ENCODE measurements at places on chromosomes 7 and 10.

DNA sequence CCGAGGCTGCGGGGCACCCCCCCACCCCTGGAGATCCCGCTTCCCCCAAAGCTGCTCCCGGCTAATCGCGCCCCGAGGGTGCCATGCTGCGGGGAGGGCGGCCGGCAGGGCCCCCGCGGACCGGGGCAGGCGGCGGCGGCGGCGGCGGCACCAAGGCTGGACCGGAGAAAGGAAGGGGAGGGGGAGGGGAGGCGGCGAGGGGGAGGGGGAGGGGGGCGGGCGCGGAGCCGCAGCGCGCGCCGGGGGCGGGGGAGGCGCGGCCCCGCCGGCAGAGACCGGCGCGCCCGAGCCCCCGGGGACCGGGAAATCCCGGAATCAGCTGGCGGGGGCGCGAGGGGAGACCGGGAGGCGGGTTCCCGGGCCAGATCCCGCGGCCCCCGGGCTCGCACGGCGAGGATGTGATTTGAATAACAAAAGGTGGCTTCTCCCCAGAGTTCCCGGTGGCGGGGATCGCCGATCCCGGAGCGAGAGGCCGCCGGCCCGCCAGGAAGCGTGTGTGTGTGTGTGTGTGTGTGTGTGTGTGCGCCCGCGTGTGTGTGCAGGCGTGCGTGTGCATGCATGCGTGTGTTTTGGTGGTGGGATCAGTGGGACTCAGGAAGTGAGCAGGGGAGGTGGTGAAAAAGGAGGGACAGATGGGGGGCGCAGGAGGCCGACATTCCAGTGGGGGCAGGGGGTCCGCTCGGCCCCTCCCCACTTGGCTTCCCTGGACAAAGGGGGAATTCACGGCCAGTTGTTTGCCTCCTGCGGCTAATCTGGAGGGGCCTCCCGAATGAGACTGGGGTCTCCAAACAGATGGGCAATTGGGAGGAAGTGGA is 99.5 kb downstream of the HIP1 start:
- DNase-seq, result peak; percentile 5

- no peak for DNase-seq
Observed at GRCh38 chr7:76269895-76270294, 32.6 kb upstream of the HSPB1 start.

DNA sequence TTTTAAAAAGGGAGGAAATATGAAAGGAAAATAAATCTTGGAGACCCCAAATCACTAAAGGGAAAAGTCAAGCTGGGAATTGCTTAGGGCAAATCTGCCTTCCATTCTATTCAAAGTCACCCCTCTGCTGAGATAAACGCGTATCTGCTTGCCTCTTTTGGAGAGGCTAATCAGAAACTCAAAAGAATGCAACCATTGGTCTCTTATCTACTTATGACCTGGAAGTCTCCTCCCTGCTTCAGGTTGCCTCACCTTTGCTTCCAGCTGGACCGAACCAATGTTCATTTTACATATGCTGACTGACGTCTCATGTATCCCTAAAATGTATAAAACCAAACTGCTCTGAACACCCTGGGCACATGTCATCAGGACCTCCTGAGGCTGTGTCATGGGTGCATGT is 14.7 kb downstream of the ATAD1 start:
- no peak for DNase-seq

- DNase-seq, result no peak
Observed at GRCh38 chr10:123522702-123523312, 143.3 kb upstream of the GPR26 start.

GRCh38 chr7:69696054-69696591 is 97.8 kb downstream of the AUTS2 start:
- no peak for DNase-seq

- no peak for DNase-seq
Observed at GRCh38 chr7:106575138-106575823, 85.7 kb downstream of the CCDC71L start.

DNA sequence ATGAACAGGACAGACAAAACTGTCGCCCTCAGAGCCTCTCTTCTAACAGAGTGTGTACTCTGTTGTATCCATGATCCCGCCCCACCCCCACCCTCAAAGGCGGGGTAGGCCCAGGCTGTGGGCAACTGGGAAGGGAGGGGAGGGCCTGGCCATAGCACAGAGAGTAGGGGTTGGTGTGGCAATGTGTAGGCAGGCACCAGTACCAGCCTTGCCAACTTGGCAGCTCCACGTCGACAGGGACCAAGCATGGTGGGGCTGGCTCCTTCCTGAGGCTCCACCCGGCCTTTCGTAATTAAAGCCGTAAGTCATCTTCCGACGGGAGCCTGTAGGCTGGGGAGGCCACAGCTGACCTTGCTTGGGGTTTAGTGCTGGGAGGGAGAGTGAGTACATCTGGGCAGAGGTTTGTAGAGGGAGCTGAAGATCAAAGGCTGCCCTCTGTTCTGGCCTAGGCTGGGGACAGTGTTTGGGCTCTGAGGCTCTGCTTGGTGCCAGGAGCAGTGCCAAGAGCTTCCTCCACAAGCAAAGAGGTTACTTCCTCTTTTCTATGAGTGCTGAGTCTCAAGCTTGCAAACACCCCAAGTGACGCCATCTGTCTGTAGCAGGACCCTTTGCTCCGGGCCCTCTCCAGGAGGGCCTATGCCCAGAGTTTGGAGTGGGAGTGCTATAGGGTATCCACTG is 121.6 kb downstream of the C10orf105 start:
- no peak for DNase-seq

GRCh38 chr10:103816431-103816830 is 38.9 kb downstream of the SH3PXD2A start:
- no peak for DNase-seq

GRCh38 chr10:31272841-31273240 is 46.2 kb upstream of the ZEB1 start:
- no peak for DNase-seq

- DNase-seq, result no peak
Observed at GRCh38 chr7:45881759-45882464, 6.4 kb upstream of the IGFBP1 start.

GRCh38 chr10:123326674-123327073 is 172.5 kb downstream of the BUB3 start:
- DNase-seq, result no peak

GRCh38 chr10:8456386-8456785 is 401.9 kb downstream of the GATA3 start:
- no peak for DNase-seq

DNA sequence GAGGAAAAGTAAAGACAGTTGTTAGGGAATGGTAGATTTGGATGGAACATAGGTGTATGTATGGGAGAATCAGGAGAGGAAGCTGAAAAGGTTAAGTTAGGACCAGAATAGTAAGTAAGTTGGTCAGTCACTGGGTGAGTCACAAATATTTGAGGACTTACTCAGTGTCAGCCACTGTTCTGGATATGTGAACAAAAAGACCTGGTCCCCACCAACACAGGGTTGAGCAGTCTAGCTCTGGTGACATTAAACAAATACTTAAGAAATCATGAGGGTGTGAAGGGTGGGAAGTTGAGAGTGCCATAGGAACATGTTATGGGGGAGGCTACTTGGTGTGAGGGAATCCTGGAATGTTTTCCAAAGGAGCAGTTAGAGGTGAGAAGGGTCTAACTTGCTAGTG is 246.9 kb downstream of the PTEN start:
- DNase-seq, result peak; percentile 70

DNA sequence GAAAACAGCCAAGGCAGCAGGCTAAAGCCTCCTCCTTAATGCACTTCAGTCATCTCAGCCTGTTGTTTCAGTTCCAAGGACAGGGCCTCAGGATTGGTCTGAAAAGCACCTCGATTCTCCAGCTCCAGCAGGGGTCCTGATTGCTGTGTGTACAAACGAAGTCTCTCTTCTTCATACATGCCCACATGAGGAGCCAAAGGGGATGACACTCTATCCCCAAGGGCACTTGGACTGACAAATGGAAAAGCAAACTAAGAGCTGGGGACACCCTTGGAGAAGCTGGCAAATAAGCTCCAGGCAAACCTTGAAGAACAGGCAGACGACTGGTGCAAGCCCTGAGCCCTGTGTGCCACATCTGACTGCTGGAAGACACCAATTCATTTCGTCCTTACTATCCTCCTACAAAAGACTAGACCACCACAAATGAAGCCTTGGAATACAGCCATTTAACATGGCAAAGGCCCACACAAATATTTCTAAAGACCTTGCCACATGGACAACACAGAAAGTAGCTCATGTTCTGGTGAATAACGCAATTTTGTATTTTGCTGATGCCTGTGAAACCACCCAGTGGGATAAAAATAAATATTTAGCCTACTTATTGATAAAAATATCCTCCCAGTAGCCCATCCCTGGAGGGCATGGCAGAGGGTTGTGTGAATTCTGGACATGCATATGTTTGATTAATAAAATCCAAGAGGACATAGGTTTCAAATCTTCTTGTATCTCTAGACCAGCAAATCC is 61.9 kb downstream of the PARD3 start:
- DNase-seq, result no peak

DNA sequence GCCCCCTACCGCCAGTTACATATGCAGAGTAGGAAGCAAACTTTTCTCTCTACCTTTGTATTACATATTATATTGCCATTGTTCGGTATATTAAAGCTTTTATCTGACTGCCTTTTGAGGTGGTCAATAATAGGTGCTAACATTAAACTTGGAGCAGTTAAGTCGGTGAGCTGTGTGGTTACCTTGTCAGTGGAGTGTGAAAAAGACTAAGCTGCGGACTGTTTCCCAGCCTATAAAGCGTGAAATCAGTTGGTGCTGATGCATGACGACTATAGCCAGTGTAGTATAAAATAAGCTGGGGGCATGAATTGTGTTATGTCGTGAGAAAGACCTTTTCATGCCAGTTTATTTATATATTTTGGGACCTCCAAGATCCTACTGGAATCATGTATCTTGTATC is 33.7 kb downstream of the R3HCC1L start:
- no peak for DNase-seq

GRCh38 chr7:143511593-143512047 is 33.9 kb downstream of the TAS2R41 start:
- no peak for DNase-seq

DNA sequence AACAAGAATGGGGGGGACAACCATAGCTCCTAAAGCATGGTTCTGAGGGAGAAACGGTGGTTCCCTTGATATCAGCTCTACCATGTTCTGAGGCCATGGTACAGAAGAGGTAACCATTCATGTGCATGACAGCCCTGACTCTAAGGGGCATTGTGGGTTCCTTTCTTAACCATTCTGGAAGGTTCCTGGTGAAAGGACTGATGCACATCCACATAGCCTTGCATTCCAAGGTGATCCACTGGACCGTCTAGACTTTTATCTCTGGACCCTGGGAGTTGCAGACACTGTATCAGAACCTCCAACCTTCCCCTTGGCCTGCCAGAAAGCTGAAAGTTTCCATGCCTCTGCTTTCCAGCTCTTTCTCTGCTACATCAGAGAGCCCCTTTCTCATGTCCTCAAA is 344.3 kb downstream of the KCNMA1 start:
- DNase-seq, result no peak

GRCh38 chr10:27399871-27400270 is 104.2 kb upstream of the RAB18 start:
- DNase-seq, result no peak

DNA sequence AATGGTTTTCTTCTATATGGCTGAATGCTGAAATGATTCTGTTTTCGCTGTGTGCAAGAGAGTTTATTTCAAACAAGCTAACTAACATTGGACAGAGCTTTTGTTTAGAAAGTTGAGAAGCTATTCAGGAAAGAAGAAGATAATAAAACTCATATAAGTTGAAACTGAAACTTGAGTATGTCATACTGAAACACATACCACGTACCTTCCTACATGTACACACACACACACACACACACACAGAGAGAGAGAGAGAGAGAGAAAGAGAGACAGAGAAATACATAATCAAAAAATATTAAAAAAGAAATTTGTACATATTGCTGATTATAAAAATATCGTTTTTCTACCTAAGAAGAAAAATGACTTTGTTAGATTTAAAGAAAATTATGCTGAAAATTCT is 561.9 kb upstream of the KCND2 start:
- no peak for DNase-seq

- no peak for DNase-seq
Observed at GRCh38 chr7:91468256-91468655, 204.0 kb downstream of the FZD1 start.

Measured in SW 1271 (cell line).